ENCODE measurements at places on chromosomes 1 and 21.

GRCh38 chr1:147902253-147902845, at the start of gene GJA8:
TSS of gene GJA8 (plus strand) at chr1:147902795. CDS start at chr1:147907956, 5,161 bp downstream.
- DNase-seq = no peak

DNA sequence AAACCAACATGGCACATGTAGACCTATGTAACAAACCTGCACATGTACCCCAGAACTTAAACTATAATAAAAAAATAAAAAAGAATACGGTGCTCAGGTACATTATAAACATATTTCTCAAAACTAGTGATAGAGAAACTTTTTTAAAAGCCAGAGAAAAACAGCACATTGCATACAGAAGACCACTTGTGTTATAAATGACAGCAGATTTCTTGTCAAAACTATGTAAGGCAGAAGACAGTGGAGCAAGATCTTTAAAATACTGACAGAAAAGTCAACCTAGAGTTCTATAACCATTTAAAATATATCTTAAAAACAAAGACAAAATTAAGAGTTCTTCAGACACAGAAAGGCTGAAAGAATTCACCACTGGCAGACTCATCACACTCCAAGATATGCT, 144.7 kb downstream of the NEGR1 start:
- no peak for DNase-seq

GRCh38 chr1:42165511-42166210, 1.1 kb upstream of the GUCA2A start:
- DNase-seq = peak; percentile 87

DNA sequence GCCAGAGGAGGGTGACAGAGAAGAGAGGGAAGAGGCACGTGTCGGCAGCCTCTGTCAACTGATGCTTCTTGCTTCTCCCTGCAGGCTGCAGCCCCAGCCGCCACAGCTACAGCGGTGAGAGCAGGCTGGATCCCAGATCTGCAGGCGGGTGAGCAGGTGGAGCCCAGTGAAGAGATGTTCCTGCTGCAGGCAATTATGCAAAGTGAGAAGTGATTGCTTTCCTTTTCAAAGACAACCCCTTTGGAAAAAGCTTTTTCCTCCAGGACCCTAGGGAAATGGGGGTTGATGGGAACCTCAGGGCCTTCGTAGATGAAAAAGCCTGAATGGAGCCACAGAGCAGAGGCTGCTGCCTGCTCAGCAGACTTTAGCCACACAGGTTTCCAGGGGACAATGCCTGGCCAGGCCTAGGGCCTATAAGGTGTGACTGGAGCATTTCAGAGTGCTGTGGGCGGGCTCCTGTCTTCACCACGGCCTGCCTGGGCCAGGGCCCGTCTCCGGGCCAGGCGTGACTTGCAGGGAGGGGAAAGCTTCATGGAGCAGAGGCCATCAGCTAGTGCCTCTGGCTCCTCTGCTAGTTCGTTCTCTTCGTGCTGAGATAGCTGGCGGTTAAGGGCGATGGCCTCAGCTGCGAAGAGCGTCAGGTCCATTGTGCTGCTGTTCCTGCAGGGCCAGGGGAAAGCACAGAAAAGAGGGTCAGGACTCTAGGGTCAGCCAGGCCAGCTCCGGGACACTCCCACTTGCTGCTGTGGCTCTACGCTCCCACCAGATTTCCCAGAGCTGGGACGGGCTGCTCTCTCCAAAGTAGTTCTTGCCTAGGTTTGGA, 6.9 kb upstream of the KNCN start:
- no peak for DNase-seq

DNA sequence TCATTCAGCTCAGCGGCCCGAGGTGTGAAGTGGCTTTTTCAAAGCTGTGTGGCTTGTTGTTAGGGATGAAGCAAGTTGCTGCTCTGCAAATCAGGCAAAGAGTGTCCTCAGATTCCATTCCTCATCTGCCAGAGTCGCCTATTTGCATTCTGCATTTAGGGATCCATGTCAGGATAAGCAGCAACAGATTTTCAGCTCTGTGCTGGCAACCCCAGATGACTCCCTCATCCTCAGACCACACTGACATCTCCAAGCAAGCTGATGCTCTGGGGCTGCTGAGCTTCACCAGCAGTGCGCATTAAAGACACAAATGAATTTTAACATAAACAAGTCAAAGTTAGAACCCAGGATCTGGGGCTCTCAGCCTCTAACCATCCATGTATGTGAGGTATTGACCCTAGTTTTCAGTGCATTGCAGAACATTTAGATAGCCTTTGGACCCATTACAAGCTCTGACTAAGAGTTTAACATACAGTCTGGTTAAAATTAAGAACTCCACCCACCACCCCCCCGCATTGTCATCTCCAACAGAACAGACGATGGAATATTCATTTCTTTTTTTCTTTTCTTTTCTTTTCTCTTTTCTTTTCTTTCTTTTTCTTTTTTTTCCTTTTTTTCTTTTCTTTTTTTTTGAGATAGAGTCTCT, 10.9 kb downstream of the CFAP107 start:
- DNase-seq = no peak

DNA sequence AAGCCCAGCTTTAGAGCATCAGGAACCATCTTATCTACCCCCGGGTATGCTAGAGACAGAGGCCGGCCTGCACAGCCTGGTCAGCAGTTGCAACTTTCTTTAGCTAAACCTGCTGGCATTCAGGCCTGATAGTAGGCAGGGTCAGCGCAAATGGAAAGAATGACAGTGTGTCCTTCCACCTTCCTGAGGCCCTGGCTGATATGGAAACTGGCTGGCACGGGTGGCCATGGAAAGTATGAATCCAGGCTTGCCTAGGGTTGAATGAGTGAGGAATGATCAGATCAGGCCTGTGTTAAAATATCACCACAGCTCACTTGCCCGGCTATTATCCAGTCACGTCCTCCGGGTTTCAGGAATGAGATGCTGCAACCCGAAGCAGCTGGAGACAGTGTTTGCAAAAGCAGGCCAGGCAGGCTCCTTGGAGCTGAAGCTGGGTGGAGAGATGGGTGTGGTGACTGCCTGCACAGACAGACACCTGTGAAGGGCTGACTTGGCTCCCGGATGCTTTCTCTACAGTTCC, 34.7 kb downstream of the RCAN1 start:
- DNase-seq = no peak

DNA sequence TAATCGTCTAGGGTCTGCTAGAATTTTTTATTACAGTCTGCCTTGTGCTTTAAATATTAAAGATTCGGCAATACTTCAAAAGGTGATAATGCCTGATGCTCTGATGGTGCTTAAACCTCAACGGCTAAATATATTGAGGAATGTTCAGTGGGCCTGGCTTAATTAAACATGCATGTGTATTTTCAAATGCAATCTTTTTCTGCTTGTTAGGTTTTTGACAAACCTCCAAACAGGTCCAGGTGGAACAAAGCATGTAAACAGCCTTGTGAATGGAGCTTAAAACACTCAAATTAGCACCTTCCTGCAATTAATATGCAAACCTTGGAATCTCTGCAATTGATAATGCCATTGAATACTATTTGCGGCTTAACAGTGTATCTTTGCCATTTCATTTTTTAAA, 334.9 kb downstream of the BARHL2 start:
- DNase-seq = no peak

- DNase-seq = no peak
Measured at GRCh38 chr1:69567652-69568420, at the start of gene LRRC7. TSS of gene LRRC7 (plus strand) at chr1:69567922. CDS start at chr1:69568640, 718 bp downstream.

- DNase-seq = no peak
Measured at GRCh38 chr1:11364170-11364569, 91.2 kb downstream of the UBIAD1 start.

GRCh38 chr1:215132156-215132555, 49.6 kb downstream of the KCNK2 start:
- DNase-seq = no peak

- DNase-seq = no peak
Measured at GRCh38 chr1:37420456-37420855, 53.9 kb upstream of the ZC3H12A start.

- no peak for DNase-seq
Measured at GRCh38 chr21:35010447-35010846, 38.7 kb downstream of the RUNX1 start.

- no peak for DNase-seq
Measured at GRCh38 chr1:180911640-180912191, 981 bp upstream of the KIAA1614 start.

GRCh38 chr1:235304549-235305451, 23.2 kb downstream of the ARID4B start:
- DNase-seq = no peak

GRCh38 chr1:59516881-59517280, 220.0 kb downstream of the FGGY start:
- DNase-seq = no peak

DNA sequence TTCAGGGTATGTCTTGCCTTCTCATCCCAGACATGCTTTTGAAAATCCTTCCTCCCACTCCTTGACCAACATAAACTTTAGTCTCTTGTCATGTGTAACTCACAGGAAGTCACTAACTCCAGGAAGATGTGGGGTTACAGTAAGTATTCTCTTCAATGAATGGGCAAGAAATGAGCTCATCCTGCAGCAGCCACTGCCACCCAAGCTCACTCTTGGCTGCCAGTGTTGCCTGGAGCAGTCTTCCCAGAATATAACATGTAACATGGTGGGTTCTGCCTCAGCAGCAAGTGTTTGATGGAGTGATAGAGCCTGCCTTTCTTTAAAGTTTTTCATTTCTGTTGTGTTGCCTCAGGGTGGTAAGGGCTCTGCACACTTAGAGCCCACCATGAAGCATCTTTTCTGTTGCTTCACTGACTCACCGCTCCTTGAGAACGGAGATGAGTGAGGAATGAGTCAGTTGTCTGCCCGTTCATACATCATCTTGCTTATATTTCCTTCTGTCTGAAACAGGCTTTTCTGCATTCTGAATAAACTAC, 187.0 kb downstream of the TPR start:
- no peak for DNase-seq

- no peak for DNase-seq
Measured at GRCh38 chr1:84711121-84711520, 20.9 kb upstream of the SSX2IP start.

GRCh38 chr1:145949219-145949618, 8.6 kb downstream of the LIX1L start:
- DNase-seq = no peak

DNA sequence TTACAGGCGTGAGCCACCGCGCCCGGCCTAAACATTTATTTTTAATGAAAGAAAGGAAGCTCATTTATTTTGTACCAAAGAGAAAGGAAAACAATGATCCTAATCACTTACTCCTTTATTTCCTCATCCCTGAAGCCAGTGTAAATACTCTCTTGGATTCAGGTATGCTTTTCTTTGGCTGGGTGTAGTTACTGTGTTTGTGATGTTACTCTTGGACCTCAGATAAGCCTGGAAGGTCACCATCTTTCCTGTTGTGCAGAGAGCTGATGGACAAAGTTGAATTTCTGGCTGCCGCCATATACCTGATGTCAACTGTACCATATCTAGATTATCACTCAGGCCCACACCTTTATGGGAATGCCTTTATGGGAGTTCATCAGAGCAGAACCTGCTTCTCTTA, 35.4 kb upstream of the FOXE3 start:
- DNase-seq = no peak

GRCh38 chr1:116257836-116258235, 115.2 kb upstream of the ATP1A1 start:
- no peak for DNase-seq

DNA sequence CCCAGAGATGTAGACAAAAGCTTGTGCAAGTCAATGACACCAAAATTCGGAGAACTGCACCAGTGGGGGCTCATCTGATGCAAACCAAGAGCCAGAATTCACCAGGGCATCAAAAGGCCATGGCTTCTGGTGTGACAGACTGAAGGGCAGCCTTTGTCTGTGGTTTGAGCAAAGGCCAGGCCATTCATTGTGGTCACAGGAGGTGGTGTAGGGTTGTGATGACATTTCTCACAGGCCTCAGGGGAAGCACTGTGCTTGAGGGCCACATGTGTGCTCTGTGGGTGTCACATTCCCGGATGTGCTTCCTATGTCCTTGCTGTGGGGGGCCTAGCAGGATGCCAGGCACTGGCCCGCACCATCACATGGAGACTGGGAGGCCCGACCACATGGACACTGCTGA, 22.5 kb upstream of the KCNE1 start:
- DNase-seq = no peak

- no peak for DNase-seq
Measured at GRCh38 chr1:175400766-175401165, 208.2 kb upstream of the KIAA0040 start.

DNA sequence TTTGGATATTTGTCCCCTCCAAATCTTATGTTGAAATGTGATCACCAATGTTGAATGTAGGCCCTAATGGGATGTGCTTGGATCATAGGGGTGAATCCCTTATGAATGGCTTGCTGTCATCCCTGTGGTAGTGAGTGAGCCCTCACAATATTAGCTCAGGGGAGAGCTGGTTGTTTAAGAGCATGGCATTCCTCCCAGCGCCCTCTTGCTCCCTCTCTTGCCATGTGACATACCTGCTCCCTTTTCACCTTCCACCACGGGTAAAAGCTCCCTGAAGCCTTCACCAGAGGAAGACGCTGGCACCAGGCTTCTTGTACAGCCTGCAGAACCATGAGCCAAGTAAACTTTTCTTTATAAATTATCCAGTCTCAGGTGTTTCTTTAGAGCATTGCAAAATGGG, 305.6 kb downstream of the KCTD3 start:
- DNase-seq = no peak

DNA sequence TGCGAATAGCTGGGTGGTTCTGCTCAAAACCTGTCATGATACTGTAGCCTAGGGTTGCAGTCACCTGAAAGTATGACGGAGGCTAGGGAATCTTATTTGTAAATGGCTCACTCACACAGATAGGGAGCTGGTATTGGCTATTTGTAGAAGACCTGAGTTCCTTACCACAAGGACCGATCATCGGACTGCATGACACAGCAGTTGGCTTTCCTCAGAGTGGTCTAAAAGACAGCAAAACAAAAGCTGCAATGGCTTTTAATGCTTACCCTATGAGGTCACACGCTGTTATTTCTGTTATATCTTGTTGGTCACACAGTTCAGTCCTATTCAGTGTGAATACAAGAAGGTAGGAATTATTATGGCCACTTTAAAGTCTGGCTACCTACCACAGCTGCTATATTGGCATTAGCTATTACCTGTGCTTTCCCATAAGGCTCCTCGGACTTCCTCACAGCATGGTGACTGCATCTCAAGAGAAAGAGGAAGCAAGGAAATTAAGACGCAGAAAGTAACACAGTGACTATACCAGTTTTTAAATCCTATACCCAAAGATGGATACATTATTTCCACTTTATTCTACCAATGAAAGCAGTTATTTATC, 68.4 kb upstream of the LRRC7 start:
- DNase-seq = no peak

- no peak for DNase-seq
Measured at GRCh38 chr1:229300099-229300757, 29.3 kb downstream of the RAB4A start.

DNA sequence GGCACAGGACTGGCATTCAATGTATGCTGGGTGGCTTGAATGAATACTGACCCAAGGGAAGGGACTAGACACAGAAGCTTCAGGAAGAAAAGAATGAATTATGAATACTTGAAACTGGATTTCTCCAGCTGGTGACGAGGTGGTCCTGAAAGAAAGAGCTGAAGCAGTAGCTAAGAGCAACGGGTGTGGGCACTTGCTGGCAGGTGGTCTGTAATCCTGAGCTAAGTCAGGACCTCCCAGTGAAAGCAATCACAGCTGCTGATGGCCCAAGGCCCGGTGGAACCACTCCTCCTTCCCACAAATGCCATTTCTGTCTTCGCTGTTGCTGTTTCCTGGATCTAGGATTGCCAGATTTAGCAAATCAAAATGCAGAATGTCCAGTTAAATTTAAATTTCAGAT, 47.0 kb downstream of the NEK2 start:
- DNase-seq = no peak

GRCh38 chr1:231172411-231172810, 10.6 kb downstream of the TRIM67 start:
- DNase-seq = peak; percentile 36

- DNase-seq = no peak
Measured at GRCh38 chr1:231337043-231337471, 595 bp downstream of the EXOC8 start.

- DNase-seq = no peak
Measured at GRCh38 chr1:160672789-160673695, 26.2 kb upstream of the SLAMF1 start.

All from SHP77 (cell line).